ENCODE measurements at places on chromosomes 4 and X. TPM values are rescaled to one million over a fixed set of nuclear protein-coding genes. Genes with fewer than 3 reads are reported as not detected.
A peak's percentile ranks its signal among the peaks of the same experiment; 100 is the strongest.

GRCh38 chr4:145722561-145722960 lies 42.6 kb downstream of the C4orf51 start:
- H3K4me1 ChIP-seq: peaks cover 3% of the 10 kb centered on the region
- peaks cover 29% of the 10 kb centered on the region for H3K36me3 ChIP-seq
- H3K27ac ChIP-seq: no peak overlapping the region
- H3K27me3 ChIP-seq: no peaks in the 10 kb centered on the region
- H3K4me3 ChIP-seq: no peak overlapping the region

The PRIMPOL gene
- total RNA-seq: 4.9 TPM

The SPOCK3 gene
- 0.28 TPM for total RNA-seq

- H3K27me3 ChIP-seq: no peaks in the 10 kb centered on the region
- no peaks in the 10 kb centered on the region for H3K4me1 ChIP-seq
- H3K36me3 ChIP-seq: no peaks in the 10 kb centered on the region
- no peak for DNase-seq
Measured at GRCh38 chr4:19850909-19851308, 400.8 kb upstream of the SLIT2 start.

DNA sequence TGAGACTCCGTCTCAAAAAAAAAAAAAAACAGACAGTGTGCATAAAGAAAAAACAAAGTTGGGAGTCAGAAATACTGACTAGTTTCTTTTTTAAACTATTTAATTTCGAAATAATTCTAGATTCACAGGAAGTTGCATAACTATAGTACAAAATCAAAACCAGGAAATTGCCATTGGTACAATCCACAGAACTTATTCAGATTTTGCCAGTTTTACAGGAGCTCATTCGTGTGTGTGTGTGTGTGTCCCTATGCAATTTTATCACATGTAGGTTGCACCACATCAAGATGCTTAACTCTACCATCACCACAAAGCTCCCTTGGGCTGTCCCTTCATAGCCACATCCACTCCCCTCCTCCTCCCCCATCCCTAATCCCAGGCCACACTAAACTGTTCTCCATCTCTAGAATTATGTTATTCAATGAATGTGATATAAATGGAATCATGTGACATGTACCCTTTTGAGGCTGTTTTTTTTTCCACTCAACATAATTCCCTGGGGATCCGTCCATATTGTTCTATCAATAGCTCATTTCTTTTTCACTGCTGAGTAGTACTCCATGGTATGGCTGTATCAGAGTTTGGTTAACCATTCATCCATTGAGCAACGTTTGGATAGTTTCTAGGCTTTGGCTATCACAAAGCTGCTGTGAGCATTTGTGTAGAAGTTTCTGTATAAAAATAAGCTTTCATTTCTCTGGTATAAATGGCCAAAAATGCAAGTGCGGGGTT lies 16.3 kb upstream of the DDX3X start:
- no peaks in the 10 kb centered on the region for H3K36me3 ChIP-seq
- no peak overlapping the region for H3K4me3 ChIP-seq
- no peaks in the 10 kb centered on the region for H3K4me1 ChIP-seq
- DNase-seq: no peak

The PDCL2 gene
- not detected for total RNA-seq

GRCh38 chr4:64014647-64015046 lies 394.6 kb downstream of the TECRL start:
- H3K36me3 ChIP-seq: no peaks in the 10 kb centered on the region
- no peaks in the 10 kb centered on the region for H3K4me1 ChIP-seq
- no peak for DNase-seq

The GLRB gene
- total RNA-seq: 0.50 TPM

- no peak overlapping the region for H3K4me3 ChIP-seq
- no peaks in the 10 kb centered on the region for H3K36me3 ChIP-seq
- H3K4me1 ChIP-seq: no peaks in the 10 kb centered on the region
- no peak overlapping the region for H3K27ac ChIP-seq
Measured at GRCh38 chr4:176549161-176549865, 229.5 kb downstream of the SPCS3 start.

GRCh38 chr4:26130841-26131432 lies 189.9 kb upstream of the RBPJ start:
- no peaks in the 10 kb centered on the region for H3K36me3 ChIP-seq
- H3K27ac ChIP-seq: no peak overlapping the region
- no peak for DNase-seq

The CA5B gene
- 8.3 TPM for total RNA-seq

GRCh38 chrX:70916754-70917153 lies 8.2 kb upstream of the TEX11 start:
- H3K4me1 ChIP-seq: no peaks in the 10 kb centered on the region
- H3K36me3 ChIP-seq: peaks cover 2% of the 10 kb centered on the region
- H3K4me3 ChIP-seq: no peak overlapping the region
- no peak overlapping the region for H3K27ac ChIP-seq
- no peak for DNase-seq
- H3K27me3 ChIP-seq: no peaks in the 10 kb centered on the region

GRCh38 chr4:152996111-152996571 lies 60.0 kb downstream of the FHDC1 start:
- peaks cover 6% of the 10 kb centered on the region for H3K4me1 ChIP-seq
- no peak overlapping the region for H3K4me3 ChIP-seq
- H3K27ac ChIP-seq: no peak overlapping the region
- H3K36me3 ChIP-seq: no peaks in the 10 kb centered on the region
- H3K27me3 ChIP-seq: no peaks in the 10 kb centered on the region

DNA sequence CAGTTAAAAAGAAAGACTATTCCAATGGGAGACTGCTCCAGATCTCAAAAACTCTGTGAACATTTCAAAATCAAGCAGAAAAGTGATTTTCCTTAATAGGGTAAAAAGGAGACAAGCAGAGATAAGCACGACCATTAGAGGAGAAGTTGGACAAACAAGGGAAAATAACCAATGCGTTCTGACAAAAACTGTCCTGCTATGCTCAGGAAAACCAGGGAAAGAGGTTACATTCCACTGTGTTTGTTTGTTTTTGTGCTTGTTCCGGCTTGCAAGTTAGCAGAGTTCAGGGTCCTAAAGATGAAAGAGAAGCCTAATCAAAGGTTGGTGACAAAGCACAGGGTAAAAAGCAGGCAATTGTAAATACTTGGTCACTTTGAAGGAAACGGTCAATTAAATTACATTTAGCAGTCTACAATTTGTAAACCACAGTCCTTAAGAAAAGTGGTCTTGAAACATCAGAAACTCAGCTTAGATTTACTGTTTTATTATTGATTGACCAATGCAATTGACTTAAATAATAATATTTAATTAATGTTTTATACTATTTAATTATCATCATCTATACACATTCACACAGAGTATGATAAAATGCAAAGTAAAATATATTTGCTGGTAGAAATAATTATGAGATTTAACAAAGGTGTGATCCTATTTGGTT lies 186.2 kb upstream of the CPXCR1 start:
- peaks cover 3% of the 10 kb centered on the region for H3K36me3 ChIP-seq
- no peaks in the 10 kb centered on the region for H3K27me3 ChIP-seq
- H3K4me1 ChIP-seq: no peaks in the 10 kb centered on the region
- DNase-seq: no peak
- no peak overlapping the region for H3K4me3 ChIP-seq
- no peak overlapping the region for H3K27ac ChIP-seq

DNA sequence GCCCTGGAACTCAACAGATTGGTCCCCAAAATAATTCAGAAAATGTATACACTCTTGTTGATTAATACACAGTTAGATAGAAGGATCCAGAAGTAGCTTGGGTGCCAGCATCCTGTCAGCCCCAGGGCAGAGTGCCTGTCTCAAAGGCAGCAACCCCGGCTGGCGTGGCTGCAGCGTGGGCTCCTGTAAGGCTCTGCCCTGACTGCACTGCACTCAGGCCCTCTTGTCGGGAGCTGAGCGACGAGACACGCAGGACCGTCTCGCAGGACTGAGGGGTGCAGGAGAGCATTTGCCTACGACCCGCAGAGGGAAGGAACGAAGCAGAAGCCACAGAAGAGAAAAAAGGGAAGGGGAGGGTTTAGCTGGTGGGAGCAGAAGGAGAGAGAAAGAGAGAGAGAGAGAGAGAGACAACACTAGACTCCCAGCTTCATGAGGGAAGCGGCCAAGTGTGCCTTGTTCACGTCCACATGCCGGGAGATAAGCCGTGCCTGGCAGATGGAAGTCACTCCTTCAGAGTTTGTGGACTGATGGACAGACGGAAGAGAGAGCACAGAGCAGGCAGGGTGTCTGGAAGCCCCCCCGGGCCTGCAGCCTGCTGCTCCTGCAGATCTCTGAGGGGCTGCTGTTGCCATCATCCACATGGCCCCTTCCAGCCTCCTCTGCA lies 38.7 kb upstream of the HELT start:
- H3K4me3 ChIP-seq: no peak overlapping the region
- no peak for DNase-seq
- H3K27me3 ChIP-seq: no peaks in the 10 kb centered on the region
- no peaks in the 10 kb centered on the region for H3K4me1 ChIP-seq

The USP27X gene
- total RNA-seq: 5.7 TPM

DNA sequence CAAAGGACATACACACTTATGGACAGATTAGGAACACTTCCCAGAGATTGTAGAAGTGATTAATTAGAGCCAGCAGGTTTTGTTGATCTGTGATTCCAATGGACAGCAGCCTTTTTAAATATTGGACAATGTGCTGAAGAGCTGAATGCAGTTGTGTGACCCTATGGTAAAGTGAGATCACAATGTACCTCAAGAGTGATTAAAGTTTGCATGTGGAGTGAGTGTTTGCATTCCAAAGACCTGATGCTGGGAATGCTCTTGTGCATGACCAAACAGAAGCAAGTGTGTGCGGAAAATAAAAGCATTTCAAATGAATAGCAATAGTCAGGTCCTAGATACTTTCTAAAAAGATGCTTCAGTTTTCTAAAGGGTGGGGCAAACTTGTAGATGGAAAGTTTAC lies 154.1 kb downstream of the BANK1 start:
- H3K27ac ChIP-seq: no peak overlapping the region
- DNase-seq: no peak
- no peaks in the 10 kb centered on the region for H3K36me3 ChIP-seq
- no peak overlapping the region for H3K4me3 ChIP-seq
- H3K4me1 ChIP-seq: peaks cover 9% of the 10 kb centered on the region

DNA sequence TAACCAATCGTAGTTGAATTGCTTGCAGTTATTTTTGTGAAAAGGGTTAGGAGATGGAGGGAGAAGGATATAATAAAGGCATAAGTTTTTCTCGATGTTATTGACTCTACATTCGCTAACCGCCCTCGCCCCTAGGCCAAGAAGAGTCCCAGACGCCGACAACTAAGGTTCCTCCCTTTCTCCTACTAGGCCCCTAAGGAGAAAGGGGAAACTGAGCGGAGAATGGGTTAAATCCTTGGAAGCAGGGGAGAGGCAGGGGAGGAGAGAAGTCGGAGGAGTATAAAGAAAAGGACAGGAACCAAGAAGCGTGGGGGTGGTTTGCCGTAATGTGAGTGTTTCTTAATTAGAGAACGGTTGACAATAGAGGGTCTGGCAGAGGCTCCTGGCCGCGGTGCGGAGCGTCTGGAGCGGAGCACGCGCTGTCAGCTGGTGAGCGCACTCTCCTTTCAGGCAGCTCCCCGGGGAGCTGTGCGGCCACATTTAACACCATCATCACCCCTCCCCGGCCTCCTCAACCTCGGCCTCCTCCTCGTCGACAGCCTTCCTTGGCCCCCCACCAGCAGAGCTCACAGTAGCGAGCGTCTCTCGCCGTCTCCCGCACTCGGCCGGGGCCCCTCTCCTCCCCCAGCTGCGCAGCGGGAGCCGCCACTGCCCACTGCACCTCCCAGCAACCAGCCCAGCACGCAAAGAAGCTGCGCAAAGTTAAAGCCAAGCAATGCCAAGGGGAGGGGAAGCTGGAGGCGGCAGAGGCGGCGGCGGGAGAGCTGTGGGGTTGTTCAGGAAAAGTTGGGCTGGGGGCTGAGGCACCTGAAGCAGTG lies 5.9 kb downstream of the ATOH1 start:
- H3K27me3 ChIP-seq: peaks cover 57% of the 10 kb centered on the region
- peaks cover 2% of the 10 kb centered on the region for H3K4me1 ChIP-seq
- H3K4me3 ChIP-seq: peak overlapping the region; percentile 66
- no peaks in the 10 kb centered on the region for H3K36me3 ChIP-seq

Data from H9 (cell line).